ENCODE measurements at places on chromosomes 16 and 17. TPM values are rescaled to one million over a fixed set of nuclear protein-coding genes. Genes with fewer than 3 reads are reported as not detected.

GRCh38 chr17:75943491-75943890 lies 2.6 kb upstream of the FBF1 start:
- no peak for DNase-seq

Gene RANGRF
- total RNA-seq, result 10.6 TPM

DNA sequence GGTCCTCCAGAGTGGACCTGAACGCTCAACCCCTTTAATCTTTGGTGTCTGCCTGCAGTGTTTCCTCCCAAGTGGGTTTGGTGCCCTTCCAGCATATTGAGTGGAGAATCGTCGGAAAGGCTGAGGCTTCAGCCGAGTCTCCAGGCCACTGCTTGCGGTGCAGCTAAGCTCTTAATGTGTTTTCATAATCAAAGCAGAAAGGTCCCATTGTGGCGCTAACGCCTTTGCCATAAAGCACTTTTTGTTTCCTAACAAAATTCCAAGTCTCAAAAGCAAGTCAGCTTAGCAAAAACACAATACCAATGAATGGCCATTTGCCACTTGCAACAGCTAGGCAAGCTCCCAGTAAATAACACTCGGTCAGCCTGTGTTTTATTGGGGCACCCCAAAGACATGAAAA lies 57.6 kb downstream of the KSR1 start:
- DNase-seq, result no peak

Gene C17orf67
- total RNA-seq, result not detected

- no peak for DNase-seq
Measured at GRCh38 chr17:81416612-81417011, 21.4 kb downstream of the BAHCC1 start.

- DNase-seq, result no peak
Measured at GRCh38 chr17:58369214-58370031, 17.4 kb upstream of the SUPT4H1 start.

GRCh38 chr17:55769625-55770000 lies 18.8 kb downstream of the PCTP start:
- peak; percentile 65 for DNase-seq

GRCh38 chr16:88448461-88449266 lies 4.4 kb upstream of the ZFPM1 start:
- DNase-seq, result no peak

DNA sequence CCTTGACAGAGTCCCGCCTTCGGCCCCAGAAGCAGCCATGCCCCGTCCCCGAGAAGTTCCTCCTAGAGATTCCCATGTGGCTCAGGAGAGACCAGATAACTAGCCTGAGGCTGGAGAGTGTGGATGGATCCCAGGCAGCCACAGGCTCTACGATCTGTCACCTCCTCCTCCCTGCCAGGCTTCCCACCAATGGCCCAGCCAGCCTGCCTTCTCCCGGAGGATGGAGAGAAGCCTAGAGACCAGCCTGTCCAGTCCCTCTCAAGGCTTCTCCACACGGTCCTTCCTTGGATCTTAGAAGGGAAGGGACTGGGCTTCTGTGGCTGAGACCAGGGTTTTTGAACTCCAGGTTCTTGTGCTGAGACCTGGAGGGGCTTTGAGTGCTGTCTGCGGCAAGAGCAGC lies 1.6 kb upstream of the SMTNL2 start:
- DNase-seq, result no peak

- no peak for DNase-seq
Measured at GRCh38 chr17:57406981-57407286, 150.6 kb downstream of the MSI2 start.
